ENCODE measurements at places on chromosomes 16 and 17. TPM values are rescaled to one million over a fixed set of nuclear protein-coding genes. Genes with fewer than 3 reads are reported as not detected.

DNA sequence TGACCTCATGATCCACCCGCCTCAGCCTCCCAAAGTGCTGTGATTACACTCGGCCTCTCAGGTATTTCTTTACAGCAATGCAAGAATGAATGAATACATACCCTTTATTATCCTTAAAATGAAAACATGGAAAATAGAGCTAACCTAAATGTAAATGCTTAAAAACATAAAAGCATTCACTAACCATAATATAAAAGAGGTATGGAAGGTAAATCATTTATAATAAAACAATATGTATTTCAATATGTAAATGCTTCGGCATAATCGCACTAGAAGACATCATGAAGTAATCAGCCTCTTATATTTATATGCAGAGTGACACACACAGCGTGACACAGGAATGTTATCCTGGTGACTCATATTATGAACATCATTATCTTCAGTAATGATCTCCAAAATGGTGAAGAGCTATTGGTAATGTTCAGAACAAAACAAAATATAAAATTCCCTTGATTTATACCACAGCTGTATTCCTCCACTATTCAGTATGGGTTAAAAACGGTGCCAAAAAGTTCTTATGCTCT lies 53.9 kb downstream of the AIPL1 start:
- H3K27me3 ChIP-seq: peaks cover 42% of the 10 kb centered on the region
- H3K4me3 ChIP-seq: no peak overlapping the region
- H3K27ac ChIP-seq: no peak overlapping the region
- no peak for DNase-seq
- H3K4me1 ChIP-seq: no peaks in the 10 kb centered on the region

GRCh38 chr17:4365628-4366326 lies 698 bp downstream of the UBE2G1 start:
- H3K36me3 ChIP-seq: no peaks in the 10 kb centered on the region
- peak overlapping the region; percentile 67 for H3K4me3 ChIP-seq
- peak; percentile 77 for DNase-seq
- H3K27ac ChIP-seq: peak overlapping the region; percentile 98

- no peak for DNase-seq
- no peak overlapping the region for H3K4me3 ChIP-seq
- H3K27me3 ChIP-seq: no peaks in the 10 kb centered on the region
- H3K27ac ChIP-seq: no peak overlapping the region
Observed at GRCh38 chr17:21676281-21677111, 15.8 kb upstream of the KCNJ18 start.

DNA sequence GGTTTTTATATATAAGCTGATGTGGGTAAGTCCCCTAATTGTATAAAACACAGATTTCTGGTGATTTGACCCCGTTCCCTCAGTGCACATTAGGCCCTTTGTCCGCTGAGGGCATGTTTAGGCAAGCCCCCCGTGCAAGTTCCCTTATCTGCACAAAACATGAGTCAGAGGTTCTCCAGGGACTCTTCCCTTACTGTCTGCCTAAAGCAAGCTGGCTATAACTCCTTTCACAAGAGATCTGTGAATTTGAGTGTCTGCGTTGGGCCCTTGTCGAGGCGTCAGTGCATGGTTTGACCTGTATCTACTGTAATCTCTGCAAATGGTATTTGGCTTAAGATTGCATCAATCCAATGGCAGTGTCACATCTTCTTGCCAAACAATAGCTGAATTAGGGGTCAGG lies 712.8 kb downstream of the CDH8 start:
- H3K27me3 ChIP-seq: no peaks in the 10 kb centered on the region
- DNase-seq: no peak
- no peaks in the 10 kb centered on the region for H3K4me1 ChIP-seq
- no peak overlapping the region for H3K4me3 ChIP-seq
- H3K27ac ChIP-seq: no peak overlapping the region
- H3K36me3 ChIP-seq: no peaks in the 10 kb centered on the region

The KIF2B gene
- total RNA-seq: not detected

The C16orf89 gene
- total RNA-seq: 11.7 TPM

The GNG13 gene
- total RNA-seq: not detected
